ENCODE measurements at places on chromosomes 2 and 18.

DNA sequence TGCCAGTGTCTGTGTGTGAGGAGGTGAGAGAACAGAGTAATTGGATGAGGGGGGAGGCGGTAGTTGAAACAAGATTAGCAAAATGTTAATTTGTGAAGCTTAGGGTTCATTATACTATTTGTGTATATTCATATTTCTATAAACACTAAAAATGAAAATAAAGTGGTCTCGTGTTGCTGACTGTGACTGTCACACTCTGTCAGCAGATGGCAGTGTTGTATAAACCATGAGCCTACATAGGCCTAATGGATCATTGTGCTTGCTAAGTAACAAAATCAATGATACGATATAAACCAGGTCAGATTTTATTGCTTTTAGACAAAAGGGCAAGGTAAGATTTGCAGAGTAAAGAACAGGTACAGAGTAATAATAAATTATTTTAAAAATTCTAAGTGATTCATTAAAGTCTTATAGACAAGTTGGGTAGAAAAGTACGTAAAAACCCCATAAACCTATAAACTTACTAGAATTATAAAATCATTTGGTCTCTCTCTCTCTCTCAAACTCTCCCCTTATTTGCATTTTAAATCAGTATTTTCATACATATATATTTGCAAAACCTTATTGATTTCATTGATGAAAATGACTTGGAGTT is 182.7 kb downstream of the RPIA start:
- DNase-seq: no peak

DNA sequence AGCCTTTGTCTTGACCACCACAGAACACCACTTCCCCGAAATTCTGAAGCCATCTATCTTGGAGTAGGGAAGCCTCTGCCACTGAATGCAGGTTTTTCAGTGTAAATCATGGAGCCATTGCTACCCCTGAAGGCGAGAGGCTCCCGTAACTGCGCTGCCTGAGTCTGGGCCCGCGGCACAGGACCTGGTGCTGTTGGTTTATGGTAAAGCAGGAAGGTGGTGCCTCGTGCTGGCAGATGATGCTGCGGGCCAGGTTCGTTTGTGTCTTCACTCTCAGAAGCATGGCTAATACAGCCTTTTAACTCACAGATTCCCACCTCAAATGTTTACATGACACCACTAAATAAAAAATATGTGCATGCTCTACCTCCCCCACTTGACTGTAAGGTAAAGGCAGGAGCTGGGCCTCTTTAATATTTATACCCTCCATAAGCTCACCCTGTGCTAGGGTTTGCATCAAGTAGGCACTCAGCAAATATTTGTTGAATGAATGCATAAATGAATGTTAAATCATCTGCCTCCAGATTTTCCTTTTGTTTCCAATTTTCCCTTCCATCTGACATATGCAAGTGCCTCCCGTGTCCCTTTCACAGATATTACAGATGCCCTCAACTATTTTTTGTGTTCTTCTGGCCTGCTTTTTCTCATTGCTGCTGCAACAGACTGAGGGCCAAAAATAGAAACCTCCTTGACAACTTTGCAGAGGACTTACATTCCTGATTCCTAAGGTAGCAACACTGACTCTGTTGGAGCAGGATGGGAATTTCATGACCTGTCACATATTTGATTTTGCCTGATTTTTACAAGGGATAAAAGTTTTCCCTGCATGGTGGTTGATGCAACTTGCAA is 83.5 kb upstream of the CPO start:
- no peak for DNase-seq

DNA sequence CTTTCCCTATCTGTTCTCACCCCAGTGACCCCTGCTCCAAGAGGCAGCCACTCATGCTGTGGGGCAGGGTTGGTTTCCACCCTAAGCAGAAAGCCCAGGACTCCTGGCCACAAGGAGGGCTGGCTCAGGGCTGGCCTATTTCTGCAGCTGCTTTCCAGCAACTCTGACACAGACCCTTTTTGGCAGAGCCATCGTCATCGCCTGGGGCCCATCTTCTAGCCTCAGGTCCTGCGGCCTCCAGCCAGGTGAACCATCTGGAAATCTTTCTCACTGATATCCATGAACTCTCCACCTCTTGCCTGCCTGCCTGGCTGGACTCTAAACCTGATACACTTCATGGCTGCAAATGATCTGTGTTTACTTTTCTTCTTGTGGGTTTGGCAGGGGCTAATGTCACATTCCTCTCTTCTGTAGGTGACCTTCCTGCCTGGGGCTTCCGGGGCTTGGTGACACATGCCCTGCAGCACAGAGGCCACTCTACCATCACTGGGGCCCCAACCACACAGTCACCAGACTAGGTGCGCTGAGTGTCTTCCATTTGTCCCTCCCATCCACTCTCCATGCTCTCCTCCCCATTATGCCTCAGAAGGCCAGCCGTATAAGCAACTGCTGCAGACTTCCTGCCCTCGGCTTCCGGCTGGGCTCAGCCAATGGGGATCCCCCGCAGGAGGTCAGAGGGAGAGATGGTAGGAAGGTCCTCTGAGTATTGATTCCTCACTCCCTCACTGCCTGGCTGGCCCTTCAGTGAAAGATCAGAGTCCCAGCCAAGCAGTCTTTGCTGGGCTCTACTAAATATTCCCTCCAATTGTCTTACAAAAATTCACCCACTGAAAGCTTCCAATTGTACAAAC is 9.7 kb upstream of the COPS8 start:
- no peak for DNase-seq

DNA sequence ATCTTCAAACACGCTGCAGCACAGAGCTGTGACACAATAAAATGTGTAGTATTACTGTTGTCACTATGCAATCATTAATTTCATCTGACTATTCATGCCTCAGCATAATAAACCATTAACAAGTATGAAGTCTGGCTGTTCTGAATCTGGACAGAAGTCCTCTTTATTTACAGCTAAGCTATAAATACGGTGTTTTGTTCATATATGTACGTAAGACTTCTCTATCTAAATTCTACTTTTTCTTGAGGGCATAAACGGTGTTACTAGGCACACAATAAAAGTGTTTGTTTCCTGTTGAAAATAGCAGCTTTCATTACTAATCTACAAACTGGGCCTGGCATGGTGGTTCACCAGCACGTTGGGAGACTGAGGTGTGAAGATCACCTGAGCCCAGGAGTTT is 443.8 kb downstream of the NCKAP5 start:
- DNase-seq: no peak

DNA sequence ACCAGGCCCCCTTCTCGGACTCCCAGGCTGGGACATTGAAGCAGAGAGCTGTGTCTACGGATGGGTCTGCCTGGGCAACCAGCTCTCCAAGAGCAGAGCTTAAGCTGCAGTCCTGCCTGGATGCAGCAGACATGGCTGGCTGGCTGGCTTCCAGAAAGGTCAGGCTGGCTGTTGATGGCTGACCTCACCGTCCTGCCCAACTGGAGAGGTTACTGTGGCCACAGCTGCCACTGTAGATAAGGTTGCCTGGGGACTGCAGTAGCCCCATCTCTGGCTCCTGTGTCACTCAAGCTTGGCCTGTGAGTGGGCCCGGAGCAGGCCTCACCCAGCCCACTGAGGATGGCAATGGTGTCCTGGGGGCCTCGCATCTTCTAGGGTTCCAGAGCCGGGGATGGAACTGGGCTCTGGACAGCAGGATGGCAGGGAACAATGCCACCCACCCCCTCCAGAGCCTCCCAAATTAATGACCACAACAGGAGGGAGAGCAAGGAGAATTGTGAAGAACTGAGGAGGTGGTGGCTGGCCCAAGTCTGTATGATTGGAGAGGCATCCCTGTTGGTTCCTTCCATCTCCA is 37.0 kb upstream of the FOSL2 start:
- DNase-seq: no peak

DNA sequence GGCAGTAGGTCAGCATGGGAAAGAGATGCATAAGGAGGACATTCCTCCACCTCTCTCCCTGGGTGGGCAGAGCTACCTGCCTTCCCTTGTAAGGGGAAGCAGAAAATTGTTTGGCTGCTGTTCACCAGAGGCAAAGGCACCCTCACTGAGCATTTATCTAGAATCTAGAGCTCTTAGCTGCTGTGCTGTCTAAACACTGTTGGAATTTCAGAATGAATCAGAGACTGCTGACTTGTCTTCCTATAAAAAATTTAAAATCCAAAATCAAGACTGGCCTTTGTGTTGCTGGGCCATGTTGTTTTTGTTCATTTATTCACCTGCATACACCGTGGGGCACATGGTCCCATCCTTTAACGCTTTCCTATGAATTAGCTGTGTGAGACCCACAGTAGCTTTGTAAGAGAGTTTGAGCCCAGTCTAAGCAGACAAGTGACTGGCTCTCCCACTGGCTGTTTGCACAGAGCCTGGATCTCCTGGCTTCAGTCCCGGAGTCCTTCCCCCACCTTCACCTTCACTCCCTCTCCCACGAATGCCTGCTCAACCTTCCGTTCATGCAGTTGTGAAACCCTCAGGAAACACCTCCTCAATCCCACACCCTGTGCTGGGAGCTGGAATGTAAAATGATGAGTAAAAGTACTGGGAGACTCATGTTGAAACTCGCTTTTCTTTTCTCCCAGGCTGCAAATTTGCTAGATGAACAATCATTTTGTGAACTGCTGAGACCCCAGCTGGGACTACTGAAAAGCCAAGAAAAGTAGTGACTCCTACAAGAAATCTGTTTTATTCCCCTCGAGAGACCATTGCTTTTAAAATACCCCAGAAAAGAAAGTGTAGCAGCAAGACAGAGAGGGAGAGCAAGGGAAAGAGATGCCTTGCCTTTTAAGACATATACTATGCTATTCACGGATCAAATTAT is 76.2 kb downstream of the FAM168B start:
- DNase-seq: no peak

- DNase-seq: no peak
Observed at GRCh38 chr2:239607517-239608191, 206.8 kb upstream of the HDAC4 start.

DNA sequence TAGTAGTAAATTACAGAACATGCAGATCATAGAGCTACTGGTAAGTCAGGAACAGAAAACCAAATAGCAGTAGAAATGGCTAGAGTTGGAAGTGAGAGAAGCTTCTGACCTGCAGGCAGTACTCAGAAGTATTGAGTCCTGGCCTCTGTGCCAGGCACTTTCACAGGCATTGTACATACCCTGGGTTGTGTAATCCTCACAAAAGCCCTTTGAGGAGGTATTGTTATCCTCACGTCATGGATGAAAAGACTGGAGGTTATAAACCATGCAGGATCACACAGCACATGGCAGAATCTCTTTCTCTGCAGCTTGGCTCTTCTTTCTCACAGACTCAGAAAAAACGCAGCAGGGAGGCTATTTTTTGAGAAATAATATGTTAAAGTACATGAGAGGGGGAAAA is 789.3 kb upstream of the FAM98A start:
- no peak for DNase-seq

DNA sequence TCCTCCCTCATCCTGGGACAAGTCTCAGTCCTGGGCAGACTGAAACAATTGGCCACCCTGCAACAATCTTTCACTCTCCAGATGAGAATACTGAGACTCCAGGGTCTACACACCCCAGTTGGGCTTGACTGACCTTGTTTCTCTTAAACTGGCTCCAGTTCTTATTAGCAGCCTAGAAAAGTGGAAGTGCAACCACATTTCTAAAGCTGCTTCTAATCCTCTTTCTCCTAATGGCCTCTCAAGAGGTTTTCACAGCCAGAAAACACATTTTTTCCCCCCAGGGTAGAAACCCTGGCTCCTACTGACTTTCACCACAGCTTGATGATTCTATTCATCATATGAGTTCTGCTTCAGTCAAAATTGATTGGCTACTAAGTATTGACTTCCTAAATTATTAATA is 45.8 kb downstream of the SLC4A5 start:
- DNase-seq: no peak

DNA sequence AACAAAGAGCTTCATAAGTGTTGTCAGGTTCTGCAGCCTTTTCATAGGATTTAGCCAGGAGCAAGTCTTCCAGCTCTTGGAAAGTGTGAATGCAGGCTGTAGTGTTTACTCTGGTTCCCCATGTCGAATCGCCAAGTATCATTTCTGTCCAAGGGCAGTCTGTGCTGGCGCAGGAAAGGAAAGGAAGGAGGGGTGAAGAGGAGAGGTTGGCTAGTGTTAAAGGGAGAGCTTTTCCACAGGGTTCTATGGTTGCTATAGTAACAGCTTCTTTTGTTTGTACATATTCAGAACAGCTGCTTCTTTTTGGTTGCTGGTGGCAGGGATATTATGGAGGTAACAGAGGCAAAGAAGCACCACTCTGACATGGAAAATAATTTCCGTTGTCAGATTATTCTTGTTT is 69.9 kb downstream of the KCNH7 start:
- DNase-seq: no peak

Measured in activated T-helper 1 cell treated with anti-CD3 and anti-CD28 coated beads, Interleukin-2, amount 50 U/mL, for 16 hours (primary cell).